ENCODE measurements at places on chromosomes 2 and 18.

GRCh38 chr18:32961538-32961937 lies 188.7 kb upstream of the KLHL14 start:
- DNase-seq = no peak

DNA sequence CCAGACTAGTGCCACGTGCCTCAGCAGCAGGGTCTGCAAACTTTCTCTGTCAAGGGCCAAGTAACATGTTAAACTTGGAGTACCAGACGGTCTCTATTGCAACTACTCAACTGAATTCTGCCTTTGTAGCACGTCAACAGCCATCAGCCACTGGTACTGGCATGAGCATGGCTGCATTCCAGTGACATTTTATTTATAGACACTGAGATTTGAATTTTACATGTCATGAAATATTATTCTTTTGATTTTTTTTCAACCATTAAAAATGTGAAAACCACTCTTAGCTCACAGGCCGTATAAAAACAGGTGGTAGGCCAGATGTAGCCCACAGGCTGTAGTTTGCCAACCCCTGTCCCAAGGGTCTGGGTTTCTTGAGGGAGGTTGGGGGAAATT lies 199.7 kb downstream of the TPGS2 start:
- DNase-seq = no peak

DNA sequence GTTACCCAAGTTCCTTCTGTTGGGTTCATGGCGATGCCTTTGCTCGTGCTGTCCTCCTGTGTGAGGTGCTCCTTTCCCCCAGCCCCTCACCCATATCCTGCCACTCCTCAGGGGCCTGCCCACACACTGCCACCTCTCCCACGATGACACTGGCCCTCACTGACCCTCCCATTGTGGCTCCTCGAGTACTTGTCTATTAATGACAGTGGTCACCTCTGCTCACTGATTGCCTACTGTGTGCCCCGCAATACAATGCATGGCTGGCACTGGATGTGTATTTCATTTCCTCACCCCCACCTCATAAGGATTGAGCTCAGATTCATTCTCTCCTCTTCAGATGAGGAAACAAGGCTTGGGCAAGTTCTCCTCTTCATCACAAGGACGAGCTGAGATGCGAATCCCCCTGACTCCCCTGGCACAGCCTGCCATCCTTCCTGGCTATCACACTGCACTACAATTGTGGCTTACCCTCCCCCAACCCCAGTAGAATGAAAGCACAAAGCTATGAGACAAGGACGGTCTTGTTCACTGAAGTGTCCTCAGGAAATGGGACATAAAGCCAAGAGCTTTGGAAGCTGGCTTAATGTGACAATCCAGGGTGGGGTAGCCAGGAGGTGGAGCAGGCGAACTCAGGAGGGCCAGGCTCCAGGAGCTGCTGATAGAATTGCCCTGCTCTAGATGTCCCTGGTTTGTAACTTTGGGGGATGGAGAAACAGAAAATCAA lies 93.9 kb upstream of the RAB12 start:
- DNase-seq = no peak

DNA sequence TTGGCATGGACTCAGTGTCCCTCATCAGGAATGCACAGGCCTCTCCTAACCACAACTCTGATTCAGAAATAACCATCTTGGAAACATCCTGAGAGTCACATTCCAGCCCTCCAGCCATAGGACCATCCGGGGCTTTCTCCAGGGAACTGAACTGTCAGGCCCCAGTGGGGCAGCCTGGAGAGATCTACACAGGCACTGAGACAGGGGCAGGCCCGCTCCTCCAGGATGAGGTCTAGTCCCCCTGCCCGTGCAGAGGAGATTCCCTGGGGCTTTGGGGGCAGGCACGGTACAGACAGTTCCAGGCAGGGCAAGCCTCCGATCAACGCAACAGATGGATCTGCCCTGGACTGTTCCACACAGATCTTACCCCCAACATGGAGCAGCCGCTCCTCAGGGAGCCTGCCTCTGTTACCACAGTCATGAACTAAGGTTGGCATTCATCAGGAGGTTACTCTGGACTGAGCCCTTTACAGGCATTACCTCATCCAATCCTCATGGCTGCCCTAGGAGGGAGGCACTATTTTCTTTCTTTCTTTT lies 12.0 kb downstream of the KCNK3 start:
- no peak for DNase-seq

All from stimulated activated CD8-positive, alpha-beta memory T cell treated with anti-CD3 and anti-CD28 coated beads, Interleukin-4, amount 100 ng/mL, for 1 hour (primary cell).